ENCODE measurements at places on chromosomes 2 and 18.

- no peak for DNase-seq
Measured at GRCh38 chr2:100655446-100655845, 92.7 kb downstream of the PDCL3 start.

DNA sequence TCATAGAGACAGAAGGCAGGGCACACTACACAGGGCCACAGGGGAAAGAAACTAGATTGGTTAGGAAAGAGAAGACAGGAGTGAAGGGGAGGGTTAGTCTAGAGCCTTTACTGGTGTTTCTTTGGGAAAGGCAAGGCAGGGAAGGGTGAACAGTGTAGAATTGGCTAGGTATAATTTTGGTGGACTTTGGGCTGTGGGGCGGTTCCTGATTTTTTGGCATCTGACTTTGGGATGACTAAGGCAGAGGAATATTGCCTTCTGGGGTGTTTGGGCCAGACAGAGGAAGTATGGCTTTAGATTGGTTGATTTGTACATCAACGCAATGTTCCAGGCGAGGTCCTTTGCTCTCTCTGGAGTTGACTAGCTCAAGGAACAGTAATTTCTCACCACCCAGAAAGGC lies 534.8 kb downstream of the DCC start:
- no peak for DNase-seq

GRCh38 chr2:145538661-145539350 lies 1018.9 kb upstream of the ZEB2 start:
- no peak for DNase-seq

DNA sequence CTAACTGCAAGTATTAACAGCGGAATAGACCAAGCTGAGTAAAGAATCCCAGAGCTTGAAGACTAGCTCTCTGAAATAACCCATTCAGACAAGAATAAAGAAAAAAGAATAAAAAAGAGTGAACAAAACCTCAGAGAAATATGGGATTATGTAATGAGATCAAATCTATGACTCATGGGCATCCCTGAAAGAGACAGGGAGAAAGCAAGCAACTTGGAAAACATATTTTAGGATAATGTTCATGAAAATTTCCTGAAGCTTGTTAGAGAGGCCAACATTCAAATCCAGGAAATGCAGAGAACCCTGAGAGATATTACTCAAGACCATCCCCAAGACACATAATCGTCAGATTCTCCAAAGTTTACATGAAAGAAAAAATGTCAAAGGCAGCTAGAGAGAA lies 17.3 kb downstream of the PFN4 start:
- no peak for DNase-seq

GRCh38 chr18:46563317-46563716 lies 93.7 kb downstream of the LOXHD1 start:
- DNase-seq: no peak

GRCh38 chr2:127134833-127135830 lies 28.2 kb upstream of the BIN1 start:
- DNase-seq: no peak

DNA sequence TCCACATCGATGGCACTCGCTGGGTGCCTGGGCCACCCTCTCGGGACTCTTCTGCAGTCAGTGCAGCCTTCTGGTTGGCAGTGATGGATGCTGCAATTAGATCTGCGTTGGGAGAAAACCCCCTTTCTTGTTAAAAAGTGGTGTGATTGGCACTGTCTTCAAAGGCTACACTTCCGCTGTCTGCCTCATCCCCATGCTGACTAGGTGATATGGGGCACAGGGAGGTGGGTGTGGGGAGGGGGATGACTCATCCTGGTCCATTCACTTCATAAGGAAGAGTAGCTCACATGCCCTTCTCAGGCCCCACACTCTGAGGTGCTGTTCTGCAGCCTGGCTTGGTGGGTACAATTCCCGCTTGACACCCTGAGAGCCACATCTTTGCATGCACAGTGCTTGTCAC lies 77.4 kb downstream of the THNSL2 start:
- no peak for DNase-seq

DNA sequence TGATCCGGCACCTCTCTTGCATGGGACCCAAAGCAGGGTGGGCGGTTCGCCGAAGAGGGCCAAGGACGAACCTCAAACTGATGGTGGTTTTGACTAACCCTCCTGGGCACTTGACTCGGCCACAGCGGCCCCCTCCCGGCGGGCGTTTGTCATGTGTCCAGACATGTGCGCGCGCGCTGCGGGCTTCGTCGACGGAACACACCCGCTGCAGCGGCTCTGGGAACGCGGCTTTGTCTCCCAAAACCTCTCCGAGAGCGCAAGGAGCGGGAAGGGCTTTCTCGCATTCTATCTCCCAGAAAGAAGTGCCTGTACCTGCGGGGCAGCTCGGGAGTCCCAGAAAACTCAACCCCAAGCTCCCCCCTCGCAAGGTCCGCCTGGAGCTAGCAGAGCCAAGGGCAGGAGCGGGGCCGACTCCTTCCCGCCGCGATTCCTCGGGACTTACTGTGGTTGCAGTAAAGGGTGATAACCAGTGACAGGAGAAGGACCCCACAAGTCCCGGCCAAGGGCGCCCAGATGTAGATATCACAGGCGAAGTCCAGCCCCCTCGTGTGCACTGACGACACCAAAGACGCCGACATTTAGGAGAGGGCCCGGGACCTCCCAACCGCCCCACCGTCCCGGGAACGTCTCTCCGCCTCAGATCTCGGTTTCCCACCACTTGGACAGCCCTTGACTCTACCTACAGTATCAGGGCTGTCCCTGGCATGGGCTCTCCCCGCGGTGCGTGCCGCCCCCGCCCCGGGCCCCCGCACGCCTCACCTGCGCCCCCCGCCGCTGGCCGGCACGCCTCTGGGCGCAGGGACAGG lies 1.6 kb downstream of the CD8A start:
- no peak for DNase-seq

GRCh38 chr2:223943561-223944008 lies 1.6 kb downstream of the WDFY1 start:
- DNase-seq: peak; percentile 61

- DNase-seq: peak; percentile 3
Measured at GRCh38 chr2:128026448-128027277, 1.2 kb downstream of the SAP130 start.

GRCh38 chr2:207200136-207200535 lies 34.4 kb upstream of the KLF7 start:
- DNase-seq: no peak

DNA sequence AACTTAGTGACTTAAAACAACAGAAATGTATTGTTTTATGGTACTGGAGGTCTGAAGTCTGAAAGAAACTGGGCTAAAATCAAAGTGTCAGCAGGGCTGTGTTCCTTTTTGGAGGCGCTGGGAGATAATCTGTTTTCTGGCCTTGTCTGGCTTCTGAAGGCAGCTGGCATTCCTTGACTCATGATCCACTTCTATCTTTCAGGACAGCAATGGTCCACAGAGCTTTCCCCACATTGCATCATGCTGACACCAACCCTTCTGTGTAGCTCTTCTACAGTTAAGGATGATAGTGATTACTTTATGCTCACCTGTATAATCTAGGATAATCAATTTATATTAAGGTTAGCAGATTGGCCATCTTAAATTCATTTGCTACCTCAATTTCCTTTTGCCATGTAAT lies 392.1 kb downstream of the TDRD15 start:
- DNase-seq: no peak

- no peak for DNase-seq
Measured at GRCh38 chr18:70662588-70662987, 373.7 kb downstream of the SOCS6 start.

DNA sequence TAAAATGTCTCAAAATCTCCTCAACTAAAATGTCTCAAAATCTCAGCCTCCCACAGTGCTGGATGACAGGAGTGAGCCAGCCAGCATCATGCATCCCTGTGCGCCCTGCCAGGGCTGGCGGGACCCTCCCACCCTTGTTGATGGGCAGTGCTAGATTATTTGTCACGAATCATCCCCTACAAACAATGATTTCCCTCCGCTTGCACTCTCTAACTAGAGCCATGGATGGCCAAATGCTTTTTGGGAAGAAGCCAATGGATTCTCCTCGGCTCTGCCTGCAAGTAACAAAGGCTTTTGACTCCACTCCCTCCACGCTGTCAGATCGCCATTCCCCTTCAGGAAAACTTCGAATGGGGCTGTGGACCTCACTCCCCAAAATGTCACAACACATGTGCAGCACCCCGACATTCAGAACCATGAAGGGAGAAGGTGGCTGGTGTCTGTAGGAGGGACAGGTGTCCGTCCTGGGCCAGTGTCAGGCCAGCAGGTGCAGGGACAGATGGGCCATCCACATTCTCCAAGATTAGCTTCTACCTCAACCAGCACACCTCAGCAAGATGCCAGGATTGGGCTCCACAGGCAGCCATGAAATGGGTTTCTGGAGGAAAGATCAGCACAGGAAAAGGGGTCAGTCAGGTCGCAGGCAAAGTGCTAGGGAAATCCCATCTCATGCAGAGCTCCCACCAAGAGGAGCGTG lies 11.5 kb downstream of the AMER3 start:
- no peak for DNase-seq
